ENCODE measurements at places on chromosomes 4 and X.

- no peak for DNase-seq
Observed at GRCh38 chr4:162871990-162872389, 294.7 kb downstream of the NAF1 start.

- no peak for DNase-seq
Observed at GRCh38 chrX:37542791-37543190, 28.7 kb upstream of the LANCL3 start.

DNA sequence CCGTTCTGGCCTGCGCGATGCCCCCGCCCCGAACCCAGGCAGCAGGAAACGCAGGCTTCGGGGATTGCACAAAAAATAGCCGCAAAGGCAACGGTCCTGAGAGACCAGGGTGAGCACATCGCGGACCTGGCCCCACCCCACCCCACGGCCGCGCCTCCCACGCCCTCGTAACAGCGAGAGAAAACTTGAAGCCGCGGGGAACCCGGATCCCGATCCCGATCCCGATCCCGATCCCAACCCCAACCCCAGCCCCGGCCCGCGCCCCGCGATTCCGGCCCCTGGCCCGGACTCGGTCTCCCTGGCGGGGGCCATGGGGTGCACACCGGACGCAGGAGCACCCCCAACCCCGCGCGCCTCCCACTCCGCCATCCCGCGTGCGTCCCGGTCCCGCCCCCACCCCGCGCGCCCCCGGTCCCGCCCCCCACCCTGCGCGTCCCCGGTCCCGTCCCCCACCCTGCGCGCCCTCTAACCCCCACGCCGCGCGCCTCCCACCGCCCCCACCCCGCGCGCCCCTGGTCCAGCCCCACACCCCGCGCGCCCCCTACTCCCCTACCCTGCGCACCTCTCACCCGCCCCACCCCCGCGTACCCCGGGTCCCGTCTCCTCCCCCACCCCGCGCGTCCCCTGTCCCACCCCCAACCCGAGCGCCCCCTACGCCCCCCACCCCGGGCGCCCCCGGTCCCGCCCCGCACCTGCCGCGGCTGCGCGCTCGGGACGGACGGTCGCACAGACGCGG, 29.0 kb downstream of the NOP14 start:
- DNase-seq, result no peak

DNA sequence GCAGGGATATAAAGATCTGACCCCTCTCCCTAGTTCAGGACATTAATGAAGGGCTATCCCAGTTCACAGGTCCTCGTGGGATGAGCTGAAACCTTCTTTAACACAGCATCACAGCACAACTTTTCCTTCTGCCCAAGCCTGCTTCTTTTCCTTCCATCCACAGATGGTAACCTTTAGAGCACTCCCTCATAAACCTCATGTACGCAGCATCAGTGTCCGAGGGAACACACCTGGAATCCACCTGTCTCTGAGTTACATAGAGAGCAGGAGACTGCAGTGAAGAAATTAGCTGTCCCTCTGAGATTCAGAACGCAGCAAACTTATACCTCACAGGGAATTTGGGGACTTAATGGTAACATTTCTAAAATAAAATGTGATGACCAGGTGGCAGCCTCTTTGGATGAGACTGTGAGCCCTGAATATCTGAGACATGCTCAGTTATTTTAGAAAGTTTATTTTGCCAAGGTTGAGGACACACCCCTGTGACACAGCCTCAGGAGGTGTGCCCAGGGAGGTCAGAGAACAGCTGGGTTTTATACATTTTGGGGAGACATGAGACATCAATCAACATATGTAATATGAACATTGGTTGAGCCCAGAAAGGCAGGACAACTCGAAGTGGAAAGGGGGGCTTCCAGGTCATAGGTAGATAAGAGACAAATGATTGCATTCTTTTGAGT, 73.8 kb upstream of the PACRGL start:
- DNase-seq, result no peak

- no peak for DNase-seq
Observed at GRCh38 chr4:3744901-3745300, 21.3 kb upstream of the ADRA2C start.

DNA sequence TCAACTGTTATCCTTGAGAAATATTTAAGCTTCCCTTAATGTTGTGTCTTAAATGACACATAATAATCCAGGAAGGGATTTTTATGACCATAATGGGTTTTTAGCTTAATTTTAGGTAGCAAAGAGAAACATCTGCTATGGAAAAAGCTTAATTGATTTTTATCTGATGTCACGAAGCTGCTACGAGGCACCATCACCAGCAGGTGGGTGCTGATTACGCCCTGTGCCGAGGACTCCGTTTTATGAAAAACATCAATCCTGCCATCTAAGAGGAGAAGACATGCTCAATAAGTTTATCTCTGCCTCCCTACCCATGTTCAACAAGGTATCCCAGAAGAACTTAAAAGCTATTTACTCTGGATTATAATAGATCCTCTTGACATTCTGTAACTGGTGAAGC, 280.6 kb upstream of the ZFP42 start:
- no peak for DNase-seq
